ENCODE measurements at places on chromosomes 2 and 18. TPM values are rescaled to one million over a fixed set of nuclear protein-coding genes. Genes with fewer than 3 reads are reported as not detected.

Gene EPAS1
- total RNA-seq, result 151 TPM

Gene DPYSL5
- not detected for total RNA-seq

Gene BOLL
- not detected for total RNA-seq

Gene CRIM1
- 16.4 TPM for total RNA-seq

DNA sequence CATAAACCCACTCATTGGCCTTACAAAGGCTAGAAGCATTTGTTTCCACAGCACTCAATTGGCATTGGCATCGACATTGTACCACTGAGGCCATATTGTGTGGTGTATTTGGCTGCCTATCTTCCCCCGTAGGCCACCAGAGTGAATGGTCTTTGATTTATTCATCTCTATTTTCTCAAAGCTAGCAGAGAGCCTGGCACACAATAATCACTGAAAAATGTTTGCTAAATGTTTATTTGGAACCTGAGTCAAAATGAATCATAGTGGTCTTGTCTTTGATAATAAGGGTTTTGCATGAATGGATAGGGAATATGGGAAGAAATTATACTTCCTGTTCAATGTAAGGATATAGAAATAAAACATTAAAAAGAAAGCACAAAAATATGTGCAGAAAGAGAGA, 107.3 kb upstream of the SLC8A1 start:
- no peak for DNase-seq

- no peak for DNase-seq
Measured at GRCh38 chr2:148531669-148532428, 112.7 kb upstream of the EPC2 start.

- no peak for DNase-seq
Measured at GRCh38 chr2:238387332-238387731, 39.4 kb upstream of the ASB1 start.

DNA sequence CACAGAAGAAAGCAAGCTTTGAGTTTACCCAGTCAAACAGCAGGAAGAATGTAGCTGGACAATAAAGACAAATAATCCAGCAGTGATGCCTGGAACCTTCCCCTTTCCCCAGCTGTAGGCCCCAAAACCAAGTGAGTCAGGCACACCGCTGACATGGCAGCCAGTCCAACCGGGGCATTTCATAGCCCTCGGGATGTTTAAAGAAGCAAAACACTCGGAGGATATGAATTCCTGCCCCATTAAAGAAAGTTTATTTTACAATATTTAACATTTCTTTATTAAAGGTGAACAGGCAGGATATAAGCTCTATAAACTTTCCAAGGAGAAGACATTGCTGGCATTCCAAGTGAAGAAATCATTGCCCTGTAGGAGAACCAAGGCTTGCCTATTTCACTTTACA, 507.6 kb upstream of the TNP1 start:
- DNase-seq, result no peak

DNA sequence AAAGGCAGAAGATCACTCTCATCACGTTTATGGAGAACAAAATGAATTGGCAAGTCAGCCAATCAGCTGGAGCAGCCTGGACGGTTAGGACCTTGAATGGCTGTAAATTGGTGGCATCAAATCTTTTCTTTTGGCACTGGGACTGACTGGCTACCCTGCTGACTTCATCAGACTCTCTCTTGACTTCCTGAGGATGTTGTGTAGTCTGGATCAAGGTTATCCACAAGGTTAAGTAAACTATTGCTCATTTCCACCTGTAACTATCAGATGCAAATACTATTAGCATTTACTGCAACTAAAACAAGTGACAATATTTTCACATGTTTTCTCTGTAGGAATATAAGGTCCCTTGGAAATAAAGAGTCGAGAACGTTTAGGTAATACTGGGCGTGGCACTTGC, 134.3 kb upstream of the RASGRP3 start:
- DNase-seq, result no peak
